ENCODE measurements at places on chromosomes 7 and 10.
A peak's percentile ranks its signal among the peaks of the same experiment; 100 is the strongest.

DNA sequence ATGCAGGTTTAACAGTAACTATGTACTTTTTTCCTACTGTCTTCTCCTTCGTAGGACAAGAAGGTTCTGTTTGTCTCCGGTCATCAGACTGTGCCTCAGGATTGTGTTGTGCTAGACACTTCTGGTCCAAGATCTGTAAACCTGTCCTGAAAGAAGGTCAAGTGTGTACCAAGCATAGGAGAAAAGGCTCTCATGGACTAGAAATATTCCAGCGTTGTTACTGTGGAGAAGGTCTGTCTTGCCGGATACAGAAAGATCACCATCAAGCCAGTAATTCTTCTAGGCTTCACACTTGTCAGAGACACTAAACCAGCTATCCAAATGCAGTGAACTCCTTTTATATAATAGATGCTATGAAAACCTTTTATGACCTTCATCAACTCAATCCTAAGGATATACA lies 2.4 kb downstream of the DKK1 start:
- DNase-seq = no peak

- no peak for DNase-seq
These were observed 601 bp upstream of the AEBP1 start for GRCh38 chr7:44103566-44103922.

DNA sequence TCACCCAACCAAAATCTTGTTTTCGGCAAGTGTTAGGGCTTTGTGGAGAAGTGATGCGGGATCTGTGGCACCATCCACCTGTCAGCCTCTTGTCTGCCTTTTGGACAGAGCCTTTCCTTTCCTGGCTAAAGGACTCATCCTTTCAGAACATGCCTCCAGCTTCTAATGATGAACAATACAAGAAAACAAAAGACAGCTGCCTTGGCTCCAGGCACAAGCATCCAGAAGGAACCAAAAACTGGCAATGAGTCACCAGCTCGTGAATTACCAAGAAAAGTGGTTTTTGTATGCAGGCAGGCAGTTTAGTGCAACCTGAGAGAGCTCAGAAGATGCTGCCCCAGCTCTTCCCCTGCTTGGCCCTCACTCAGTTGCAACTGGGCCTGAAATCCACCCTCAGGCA lies 84.6 kb upstream of the NAMPT start:
- DNase-seq = no peak

DNA sequence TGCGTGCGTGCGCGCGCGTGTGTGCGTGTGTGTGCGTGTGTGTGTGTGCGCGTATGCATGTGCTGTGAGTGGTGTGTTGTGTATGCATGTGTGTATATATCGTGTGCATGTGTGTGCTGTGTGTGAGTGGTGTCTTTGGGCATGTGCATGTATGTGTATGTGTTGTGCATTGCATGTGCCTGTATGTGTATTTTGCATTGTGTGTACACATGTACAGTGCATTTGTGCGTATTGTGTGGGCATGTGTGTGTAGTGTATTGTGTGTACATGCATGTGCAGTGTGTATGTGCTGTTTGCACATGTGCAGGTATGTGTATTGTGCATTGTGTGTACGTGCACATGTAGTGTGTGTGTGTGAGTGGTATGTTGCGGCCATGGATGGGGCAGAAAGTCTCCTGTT lies 6.0 kb upstream of the DPYSL4 start:
- no peak for DNase-seq

GRCh38 chr7:76356115-76356514 lies 2.7 kb downstream of the YWHAG start:
- no peak for DNase-seq

GRCh38 chr7:112060625-112061024 lies 145.6 kb downstream of the DOCK4 start:
- DNase-seq = no peak

DNA sequence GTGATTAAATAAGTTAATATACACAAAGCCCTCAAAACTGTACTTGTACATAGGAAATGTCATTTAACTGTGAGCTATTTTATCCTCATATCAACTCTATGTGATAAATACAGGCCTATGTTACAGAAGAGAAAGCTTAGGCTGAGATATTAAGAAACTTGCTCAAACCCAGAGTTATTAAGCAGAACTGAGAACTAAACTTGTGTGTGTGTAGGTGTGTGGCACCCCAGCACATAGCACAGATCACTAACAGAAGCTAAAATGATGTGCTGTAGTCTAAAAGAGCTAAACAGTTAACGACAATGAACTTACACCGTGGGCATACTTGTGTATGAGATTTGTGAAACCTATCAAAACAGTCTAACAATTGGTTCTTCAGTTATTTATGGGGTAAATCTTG lies 34.5 kb downstream of the MTPN start:
- no peak for DNase-seq

- DNase-seq = peak; percentile 60
These were observed 3.7 kb downstream of the ABHD11 start for GRCh38 chr7:73734619-73735527.

DNA sequence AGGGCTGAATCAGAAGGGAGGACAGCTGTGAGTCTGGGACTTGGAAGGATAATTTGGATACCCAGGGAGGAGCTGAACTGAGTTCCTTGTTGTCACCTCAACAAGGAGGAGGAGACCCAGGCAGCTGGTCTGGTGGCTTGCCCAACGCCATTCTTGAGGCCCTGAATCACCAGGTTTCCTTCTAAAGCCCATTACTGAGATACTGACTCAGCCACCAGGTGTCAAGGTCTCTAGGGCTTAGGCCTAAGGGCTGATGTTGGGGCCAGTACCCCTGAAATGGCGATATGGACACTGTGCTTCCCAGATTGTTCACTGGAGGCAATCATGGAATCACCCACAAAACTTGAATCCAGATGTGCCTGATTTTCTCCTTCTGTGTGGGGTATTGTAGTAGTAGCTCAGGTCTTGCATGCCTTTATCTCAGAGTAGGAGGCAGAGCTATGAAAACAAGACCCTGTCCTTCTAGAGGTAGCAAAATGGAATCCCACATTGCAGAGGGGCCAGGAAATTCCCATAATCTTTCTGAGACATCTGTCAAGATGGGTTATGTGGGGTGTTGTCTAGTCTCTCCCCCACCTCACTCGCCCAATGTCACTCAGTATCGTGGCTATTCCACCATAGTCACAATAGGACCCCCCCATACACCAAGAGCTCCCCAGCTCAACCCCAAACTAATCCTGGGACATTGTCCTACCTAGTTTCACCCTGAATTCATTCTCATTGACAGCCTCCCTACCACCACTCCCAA lies 1.8 kb upstream of the ATG9B start:
- no peak for DNase-seq

DNA sequence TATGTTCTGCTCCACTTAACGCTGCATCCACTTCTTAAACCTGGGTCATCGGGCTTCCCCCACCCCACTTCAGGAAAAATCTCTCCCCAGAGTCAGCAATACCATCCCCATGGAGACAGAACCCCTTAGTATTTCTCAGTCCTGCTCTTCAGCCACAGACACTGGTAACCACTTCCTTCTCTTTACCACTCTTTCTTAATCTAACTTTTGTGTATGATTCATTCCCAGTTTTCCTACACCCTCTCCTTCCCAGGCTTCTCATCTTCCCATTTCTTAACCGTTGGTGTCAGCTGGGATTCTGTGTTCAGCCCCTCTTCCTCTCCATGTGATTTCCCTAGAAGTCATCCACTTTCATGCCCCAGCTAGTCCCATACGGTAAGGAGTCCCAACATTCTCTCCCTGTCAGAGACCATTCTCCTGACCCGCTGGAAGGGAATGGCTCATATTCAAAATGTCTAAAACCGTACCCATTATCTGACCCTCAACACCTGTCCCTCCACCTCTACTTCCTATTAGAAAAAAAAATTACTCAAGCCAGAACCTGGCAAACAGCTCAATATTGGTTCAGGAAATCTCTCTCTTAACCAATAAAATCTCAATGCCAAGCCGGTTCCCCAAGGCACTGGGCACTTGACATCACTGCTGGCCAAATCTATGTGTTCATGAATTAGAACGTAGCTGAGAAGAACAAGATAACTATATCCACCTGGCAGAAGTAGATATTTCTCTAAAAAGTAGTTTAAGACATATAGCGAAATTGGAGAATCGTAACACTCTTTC lies 89.4 kb downstream of the DGKI start:
- DNase-seq = no peak

DNA sequence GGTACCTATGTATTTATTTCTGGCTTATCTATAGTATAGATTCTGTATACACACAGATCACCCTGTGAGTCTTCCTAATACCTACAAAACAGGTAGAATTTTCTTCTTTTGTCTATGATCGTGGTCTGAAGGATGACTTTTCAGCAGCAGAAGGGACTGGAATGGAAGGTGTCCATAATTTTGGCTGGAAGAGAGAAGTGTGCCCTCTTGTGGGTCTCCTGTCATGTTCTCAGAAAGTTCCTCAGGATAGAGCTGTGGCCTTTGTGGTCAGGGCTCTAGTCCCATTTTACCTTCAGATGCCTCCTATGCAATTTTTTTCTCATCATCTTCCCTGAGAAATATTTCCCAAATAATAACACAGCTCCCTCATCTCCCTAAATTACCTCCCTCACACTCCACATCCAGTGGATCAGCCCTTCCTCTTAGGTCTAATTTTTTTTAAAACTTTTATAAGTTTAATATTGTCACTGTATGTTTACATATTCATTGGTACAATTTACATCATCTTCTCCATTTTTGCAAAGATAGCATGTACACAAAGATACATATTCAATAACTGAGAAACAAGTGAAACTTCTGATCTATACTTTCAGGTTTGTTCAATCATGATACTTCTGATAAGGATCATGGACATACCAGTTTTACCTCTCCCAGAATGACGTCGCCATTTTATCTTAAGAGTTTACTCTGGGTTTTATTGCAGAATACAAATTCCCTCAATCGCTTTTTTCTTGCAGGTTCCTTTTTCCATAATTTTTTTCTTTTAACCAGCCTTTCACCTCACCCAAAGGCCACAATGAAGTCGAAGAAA lies 112.7 kb downstream of the REEP3 start:
- DNase-seq = no peak

DNA sequence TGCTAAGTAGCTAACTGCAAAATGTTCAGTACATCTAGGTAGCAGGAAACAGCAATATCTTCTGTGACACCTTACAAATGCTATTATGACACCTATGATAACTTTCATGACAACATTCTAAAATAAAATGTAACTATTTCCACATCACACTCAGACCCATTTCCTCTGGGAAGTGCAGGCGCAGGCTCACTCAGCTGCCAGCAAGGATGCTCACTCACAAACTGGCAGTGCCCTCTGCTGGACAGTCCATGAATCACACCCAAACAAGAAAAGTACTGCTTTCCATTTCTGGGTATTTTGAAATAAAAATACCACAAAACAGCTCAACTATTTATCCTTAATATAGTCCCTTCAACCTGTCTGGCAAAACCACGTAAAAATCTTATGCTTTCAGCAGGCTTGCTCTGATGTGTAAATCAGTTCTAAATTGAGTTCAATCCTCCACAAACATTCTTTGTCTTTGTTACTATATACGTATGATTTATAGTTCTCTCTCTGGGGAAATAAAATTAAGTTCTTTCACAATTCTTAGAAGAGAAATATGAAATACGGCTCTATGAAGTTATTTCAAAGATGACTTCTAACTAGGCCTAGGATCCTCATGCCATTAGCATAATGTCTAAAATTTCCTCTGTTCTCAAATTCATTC lies 176.6 kb downstream of the PARD3 start:
- DNase-seq = peak; percentile 84
